Smooth muscle cell of the umbilical artery (primary cell): ENCODE measurements at places on chromosomes 16 and 17. TPM values are rescaled to one million over a fixed set of nuclear protein-coding genes. Genes with fewer than 3 reads are reported as not detected.

GOSR2 gene
- 67.4 and 76.4 TPM in 2 replicates for total RNA-seq

ARL5C gene
- total RNA-seq = not detected in 2 replicates

CPHXL2 gene
- not detected in 2 replicates for total RNA-seq

TNFRSF13B gene
- not detected in 2 replicates for total RNA-seq

MBTD1 gene
- total RNA-seq = 10.1 and 10.7 TPM in 2 replicates

WFIKKN2 gene
- under 0.01 and 0.09 TPM in 2 replicates for total RNA-seq

SLFN14 gene
- not detected in 2 replicates for total RNA-seq

DHRS7C gene
- not detected in 2 replicates for total RNA-seq

MAFG gene
- 28.2 and 32.5 TPM in 2 replicates for total RNA-seq

NPIPB9 gene
- total RNA-seq = 3.6 and 4.6 TPM in 2 replicates

BCAR1 gene
- total RNA-seq = 55.5 and 116 TPM in 2 replicates

TBC1D3B gene
- 0.89 and 0.92 TPM in 2 replicates for total RNA-seq

PPL gene
- total RNA-seq = under 0.01 and 0.05 TPM in 2 replicates

INPP5K gene
- total RNA-seq = 17.2 and 24.3 TPM in 2 replicates
